ENCODE measurements at places on chromosomes 4 and X.

- no peak for DNase-seq
Measured at GRCh38 chrX:39158801-39159657, 357.8 kb downstream of the MID1IP1 start.

DNA sequence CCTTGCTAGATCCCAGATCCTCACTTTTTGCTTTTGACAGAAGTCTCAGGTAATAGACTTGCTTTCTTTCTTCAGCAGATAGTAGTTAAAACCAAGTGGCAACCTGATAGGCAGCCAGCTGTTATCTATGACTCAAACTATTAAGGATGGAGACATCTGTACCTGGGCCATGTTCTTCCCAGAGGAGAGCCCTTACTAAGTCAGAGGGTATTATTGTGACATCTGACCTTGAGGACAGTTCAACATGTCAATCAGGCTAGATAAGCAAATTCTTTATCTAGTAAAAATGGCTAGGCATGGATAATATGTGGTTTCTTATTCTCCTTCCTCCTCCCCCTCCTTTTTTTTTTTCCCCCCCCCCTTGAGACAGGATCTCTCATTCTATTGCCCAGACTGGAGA lies 39.2 kb downstream of the TRIM2 start:
- no peak for DNase-seq

DNA sequence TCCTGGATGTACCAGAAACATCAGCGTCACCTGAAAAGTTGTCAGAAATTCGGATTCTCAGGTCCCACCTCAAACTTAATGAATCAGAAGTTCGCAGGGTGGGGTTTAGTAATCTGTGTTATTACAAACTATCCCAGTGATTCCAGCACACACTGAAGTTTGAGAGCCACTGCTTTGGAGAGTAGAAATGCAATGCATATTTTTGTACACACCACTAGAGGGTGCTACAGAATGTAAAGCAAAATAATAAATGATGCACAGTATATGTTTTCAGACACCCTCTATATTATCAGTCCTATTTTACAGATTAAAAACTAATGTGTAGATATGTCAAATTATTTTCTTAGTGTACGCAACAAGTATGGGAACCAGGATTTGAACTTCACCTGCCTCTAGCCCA lies 2.4 kb upstream of the MORF4L2 start:
- no peak for DNase-seq

DNA sequence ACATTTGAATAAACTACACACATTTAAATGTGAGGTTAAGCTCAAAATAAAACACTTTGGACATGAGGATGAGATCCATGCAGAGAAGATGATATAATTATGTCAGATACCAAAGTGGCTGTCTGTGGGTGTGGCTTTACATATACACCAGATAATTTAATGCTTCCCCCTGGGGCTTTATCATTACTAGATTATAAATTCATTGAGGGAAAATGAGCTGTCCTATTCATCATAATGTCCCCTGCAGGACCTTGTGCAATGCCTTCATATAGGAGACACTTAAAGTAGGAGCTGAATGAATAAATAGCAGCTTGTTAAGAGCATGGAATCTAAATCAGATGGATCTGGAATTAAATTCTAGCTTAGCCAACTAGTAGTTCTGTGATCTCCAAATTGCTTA lies 49.7 kb downstream of the OTC start:
- no peak for DNase-seq

- DNase-seq = no peak
Measured at GRCh38 chrX:48683411-48683982, at the start of gene WAS. Gene WAS, plus strand, starts transcription at chrX:48683799. Its CDS starts 55 bp downstream, at chrX:48683854.

- no peak for DNase-seq
Measured at GRCh38 chr4:102546635-102547034, 45.5 kb downstream of the NFKB1 start.

DNA sequence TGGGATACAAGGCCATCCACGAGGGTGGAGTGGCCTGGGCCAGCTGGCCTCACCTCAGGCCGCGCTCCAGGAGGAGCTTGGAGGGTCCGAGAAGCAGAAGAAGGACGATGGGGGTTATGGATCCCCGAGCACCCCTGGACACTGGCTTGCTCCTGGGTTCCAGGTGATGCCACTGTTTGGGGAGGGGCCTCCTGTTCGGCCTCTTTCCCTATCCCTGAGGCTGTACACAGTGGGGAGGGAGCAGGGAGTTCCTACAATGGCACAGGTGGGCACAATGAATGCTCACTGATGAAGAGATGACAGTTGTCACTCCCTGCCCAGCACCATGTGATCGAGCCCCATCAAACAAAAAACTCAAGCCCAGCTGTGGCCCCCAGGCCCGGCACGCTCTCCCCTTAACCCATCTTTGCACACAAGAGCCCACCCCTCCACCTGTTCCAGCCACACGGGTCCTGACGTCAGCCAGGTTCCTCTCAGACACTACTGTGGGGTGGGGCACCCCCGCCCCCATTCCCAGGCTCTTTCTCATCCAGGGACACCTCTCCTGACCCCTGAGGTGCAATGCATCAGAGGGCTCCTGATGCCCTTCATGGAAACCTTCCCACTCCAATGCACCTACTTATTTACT lies 70.3 kb downstream of the WFS1 start:
- DNase-seq = no peak

GRCh38 chr4:102342404-102343074 lies 2.7 kb downstream of the SLC39A8 start:
- DNase-seq = no peak

- DNase-seq = no peak
Measured at GRCh38 chr4:185309770-185310169, 86.0 kb downstream of the LRP2BP start.

- no peak for DNase-seq
Measured at GRCh38 chrX:21747558-21747957, 10.4 kb downstream of the SMPX start.

GRCh38 chr4:112377171-112377570 lies 80.0 kb downstream of the ALPK1 start:
- DNase-seq = no peak

Measured in cortex of kidney (tissue), 1 donor.